ELF-1 (cell line): ENCODE measurements at places on chromosomes 13 and 19.

- DNase-seq, result no peak
Observed at GRCh38 chr13:39929583-39929982, 274.1 kb downstream of the COG6 start.

- DNase-seq, result no peak
Observed at GRCh38 chr19:19710506-19710905, 22.4 kb downstream of the ZNF14 start.

GRCh38 chr13:108195146-108195545, 20.2 kb downstream of the LIG4 start:
- no peak for DNase-seq

GRCh38 chr13:94416454-94417080, 62.9 kb downstream of the DCT start:
- peak; percentile 80 for DNase-seq

DNA sequence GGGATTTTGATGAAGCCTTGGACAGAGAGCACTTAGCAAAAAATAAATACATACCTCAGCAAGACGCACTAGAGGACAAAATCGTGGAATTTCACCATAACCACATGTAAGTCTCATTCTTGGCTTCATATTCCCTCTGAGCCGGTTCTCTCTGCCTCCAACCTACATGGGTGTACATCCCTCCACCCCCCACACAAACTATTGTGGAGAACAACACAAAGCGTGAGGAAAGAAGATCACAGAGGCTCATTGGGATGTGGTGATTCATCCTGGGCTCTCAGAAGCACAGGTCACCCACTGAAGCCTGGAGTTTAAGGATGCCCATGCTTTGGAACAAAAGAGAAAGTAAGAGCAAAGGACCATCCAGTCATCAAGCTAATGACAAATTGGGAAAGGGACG, 192.2 kb downstream of the STK24 start:
- DNase-seq, result no peak

DNA sequence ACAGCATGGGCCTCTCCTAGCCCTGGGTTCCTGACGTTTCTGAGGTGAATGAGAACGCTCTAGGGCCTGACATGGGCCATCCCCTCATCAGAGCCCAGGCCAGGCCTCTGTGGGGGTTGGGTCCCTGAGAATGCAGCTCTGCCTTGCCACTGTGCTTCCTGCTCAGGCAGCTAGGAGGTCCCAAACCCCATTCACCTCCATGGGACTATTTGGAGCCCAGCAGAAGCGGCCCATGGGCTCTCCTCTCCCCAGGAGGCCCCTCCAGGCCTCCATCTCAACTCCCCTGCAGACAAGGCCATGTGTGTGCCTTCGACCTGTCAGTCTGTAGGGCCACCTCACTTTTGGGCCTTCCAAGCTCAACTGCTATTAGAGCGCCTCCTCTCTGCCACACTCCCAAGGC, 36.9 kb downstream of the ELL start:
- no peak for DNase-seq

DNA sequence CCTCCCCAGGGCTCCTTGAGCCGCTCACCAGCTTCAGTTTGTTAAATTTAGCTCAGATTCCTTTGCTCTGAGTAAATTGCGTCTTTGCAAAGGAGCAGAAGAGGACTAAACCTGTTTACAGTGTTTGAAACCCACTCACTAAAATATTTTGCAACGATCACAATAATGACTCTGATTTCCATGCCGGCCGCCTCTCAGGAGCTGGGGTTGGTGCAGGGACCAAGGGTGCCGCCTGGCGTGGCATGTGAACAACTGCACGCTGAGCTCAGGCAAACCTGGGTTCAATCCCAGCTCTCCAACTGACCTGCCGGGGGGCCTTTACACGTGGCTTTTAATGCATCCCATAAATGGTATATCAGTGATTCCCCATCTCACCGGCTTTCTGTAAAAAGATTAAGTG, 68.7 kb upstream of the CACNA1A start:
- DNase-seq, result peak; percentile 16

- peak; percentile 57 for DNase-seq
Observed at GRCh38 chr13:50126263-50126992, 111.2 kb downstream of the KCNRG start.

GRCh38 chr19:34310494-34310981, 54.5 kb upstream of the GPI start:
- DNase-seq, result no peak

GRCh38 chr13:33352041-33352440, 66.5 kb upstream of the STARD13 start:
- DNase-seq, result no peak

DNA sequence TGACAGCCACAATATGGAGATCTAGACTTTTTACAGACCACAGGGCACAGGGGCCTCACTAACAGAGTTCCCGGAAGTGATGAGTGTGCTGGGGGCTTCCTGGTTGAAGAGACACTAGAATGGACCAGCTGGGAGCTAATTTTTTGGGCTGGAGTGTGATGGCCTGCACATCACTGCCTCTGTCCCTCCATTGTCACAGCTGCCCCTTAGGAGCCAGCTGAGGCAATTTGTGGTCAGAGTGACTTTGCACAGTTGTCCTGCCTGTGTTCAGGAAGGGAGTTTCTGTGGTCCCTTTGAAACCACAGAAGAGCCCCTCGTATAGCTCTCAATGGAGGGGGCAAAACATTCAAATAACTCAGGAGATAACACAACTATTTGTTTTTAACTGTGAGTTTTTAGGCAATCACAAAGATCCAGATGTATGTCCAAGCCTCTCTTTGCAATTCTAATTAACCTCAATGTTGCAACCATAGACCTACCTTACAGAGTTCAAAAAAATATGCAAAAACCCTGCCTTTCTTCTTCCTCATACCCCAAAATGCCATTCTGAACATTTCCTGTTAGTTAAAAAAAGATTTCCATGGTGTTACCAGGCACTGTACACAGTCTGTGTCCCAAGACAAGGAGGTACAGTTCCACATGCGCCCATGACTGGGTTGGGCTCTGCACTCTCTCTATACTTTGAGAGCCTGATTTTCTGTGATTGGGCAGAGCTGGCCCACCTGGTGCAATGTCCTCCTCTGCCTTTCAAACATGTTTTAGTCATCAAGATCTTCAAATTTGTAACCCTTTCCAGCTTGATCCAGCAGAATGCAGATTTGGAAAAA, 2.4 kb downstream of the ALOX5AP start:
- no peak for DNase-seq

GRCh38 chr19:11421371-11422098, 2.4 kb upstream of the RGL3 start:
- peak; percentile 85 for DNase-seq

DNA sequence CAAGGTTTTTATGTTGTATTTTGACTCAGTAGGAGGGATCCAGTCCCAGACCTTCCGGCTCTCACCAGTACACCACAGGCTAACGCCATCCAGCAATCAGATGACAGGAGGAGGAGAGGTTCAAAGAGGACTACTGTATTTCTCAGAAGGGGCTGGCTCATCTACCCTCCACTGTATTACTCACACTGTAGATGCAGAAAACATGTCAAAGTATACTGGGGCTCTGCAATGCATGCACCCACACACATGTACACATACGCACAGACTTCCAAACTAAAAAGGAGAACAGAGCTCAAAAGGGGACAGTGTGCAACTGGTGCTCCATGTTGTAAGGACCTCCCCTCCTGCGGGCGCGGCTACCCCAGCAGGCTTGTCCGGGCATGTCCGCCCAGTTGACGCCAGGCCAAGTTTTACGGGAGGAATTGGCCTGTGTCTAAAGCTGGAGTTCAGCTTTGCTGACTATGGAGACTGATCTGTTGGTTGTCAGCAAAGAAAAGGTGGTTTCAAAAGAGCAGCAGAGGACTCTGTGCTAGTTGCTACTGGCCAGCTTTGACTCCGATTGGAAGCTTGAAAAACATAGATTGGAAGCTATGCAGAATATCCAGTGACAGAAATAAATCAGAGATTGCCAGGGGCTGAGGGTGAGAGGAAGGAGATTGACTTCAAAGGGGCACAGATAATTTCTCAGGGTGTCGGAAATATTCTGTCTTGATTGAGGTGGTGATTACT, 314.2 kb downstream of the DLEU7 start:
- DNase-seq, result peak; percentile 49

- peak; percentile 64 for DNase-seq
Observed at GRCh38 chr19:30036154-30037129, 94.4 kb downstream of the URI1 start.

DNA sequence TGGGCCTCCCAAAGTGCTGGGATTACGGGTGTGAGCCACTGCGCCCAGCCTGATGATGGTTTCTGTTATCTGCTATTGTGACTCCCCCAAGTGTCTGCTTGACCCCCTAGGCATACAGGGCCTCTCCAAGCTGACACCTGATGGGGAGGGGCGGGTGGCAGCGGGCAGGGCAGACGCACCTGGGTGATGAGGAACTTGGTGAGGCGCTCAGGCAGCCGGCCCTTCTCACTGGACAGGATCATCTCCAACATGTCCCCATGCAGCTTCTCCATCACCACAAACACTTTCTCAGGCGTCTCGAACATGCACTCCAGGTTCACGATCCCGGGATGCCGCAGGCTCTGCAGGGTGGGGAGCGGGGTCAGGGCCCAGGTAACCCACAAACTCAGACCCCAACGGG, 27.6 kb downstream of the PRKD2 start:
- no peak for DNase-seq

DNA sequence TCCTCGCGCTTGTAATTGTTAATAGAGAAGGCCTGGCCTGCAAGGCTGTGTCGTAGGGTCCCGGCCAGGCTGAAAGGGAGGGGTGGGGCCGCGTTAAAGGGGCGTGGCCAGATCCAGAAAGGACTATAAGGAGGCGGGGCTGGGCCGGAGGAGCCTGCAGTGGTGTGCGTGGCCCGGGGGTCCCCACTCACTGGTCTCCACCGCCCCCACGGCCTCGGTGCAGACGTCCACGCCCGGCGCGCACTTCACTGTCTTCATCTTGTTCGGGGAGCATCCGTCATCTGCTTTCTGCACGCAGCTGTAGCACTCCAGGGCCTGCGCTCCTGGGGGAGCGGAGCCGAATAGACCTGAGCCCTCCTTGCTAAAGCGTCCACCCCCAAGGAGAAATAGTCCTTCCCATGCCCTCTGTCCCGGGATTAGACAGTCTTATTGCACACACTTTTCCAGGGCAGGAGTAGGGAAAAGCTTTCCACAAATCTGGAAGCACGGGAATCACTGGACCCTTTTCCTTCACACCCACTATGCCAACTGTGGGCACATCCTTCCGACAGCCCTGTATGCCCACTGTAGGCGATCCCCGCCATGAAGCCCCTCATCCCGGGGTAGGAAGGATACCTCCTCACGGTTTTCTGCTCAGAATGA, 1.2 kb downstream of the LYPD3 start:
- DNase-seq, result no peak

- no peak for DNase-seq
Observed at GRCh38 chr13:27321468-27322431, 51.1 kb downstream of the RASL11A start.

DNA sequence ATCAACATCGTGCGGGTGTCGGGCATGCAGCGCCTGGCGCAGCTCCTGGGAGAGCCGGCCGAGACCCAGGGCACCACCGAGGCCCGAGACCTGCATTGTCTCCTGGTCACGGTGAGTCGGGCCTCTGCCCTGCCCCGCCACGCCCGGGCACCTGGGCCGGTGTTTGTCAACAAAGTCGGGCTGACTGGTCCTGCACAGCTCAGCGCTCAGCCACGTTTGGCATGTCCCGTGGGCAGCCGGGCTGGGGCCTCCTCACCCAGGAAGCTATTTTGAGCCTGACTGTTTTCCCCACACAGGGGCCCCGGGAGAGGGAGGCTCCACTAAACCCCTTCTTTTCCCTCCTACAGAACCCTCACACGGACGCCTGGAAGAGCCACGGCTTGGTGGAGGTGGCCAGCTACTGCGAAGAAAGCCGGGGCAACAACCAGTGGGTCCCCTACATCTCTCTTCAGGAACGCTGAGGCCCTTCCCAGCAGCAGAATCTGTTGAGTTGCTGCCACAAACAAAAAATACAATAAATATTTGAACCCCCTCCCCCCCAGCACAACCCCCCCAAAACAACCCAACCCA, 1.3 kb downstream of the GADD45B start:
- DNase-seq, result no peak

DNA sequence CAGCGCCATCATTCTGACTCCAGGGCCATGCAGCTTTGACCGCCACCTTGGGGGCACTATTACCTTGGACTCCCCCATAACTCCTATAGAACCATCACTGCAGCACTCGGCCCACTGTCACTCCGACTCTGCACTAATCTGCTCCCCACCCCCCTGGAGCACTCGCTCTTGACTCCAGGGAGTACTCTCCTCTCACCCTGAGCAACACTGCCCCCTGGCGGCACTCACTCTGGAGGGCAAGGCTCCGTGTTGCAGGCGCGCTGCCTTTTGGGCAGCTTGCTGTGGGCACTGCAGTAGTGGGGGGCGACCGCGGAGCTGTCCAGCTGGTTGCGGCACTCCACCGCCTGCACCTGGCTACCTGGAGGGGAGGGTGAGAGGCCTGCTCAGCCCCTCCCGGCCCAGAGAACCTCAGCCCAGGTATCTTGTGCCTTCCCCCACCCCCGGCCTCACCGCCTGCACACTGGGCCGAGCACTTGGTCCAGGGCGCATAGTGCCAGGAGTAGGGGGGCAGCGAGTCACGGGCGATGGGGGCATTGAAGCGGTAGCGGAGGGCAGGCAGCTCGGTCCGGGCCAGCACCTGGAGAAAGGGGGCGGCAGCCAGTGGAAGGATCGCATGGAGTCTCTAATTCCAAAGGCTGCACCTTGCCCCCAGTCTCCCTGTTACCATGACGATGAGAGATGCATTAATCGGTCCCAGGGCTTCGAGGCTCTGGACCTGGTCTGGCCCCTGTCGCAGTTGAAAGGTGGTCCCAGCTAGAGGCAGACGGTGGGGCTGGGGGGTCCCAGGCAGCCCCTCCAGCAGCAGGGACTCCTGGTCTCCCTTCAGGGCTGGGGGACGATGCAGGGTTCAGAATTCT, 8.9 kb upstream of the MYO1F start:
- peak; percentile 87 for DNase-seq

DNA sequence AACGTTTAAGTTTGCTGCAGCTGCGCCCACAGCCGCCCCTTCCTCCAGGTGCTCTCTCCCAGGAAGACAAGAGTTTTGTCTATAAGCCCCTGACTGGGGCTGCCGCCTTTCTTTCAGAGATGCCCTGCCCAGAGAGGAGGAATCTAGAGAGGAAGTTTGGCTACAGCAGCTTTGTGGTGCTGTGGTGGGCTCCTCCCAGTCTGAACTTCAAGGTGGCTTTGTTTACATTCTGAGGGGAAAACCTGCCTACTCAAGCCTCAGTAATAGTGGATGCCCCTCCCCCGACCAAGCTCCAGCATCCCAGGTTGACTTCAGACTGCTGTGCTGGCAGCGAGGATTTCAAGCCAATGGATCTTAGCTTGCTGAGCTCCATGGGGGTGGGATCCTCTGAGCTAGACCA, 6.4 kb upstream of the ERICH6B start:
- peak; percentile 76 for DNase-seq

DNA sequence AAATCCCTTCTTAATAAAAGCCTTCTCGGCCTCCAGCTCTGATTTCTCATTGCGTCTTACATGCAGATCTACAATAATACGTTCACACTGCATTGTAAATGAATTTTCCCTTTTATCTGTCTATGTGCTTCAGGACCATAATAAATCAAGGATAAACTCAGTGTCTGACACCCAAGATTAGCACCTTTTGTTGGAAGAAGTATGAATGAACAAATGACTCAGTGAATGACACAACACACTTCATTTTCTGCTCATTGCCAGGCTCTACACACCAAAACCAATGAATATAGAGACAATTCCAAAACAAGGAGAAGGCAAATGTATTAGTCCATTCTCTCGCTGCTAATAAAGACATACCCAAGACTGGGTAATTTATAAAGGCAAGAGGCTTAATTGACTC, 1224.4 kb downstream of the EFNB2 start:
- DNase-seq, result no peak
